T-helper 2 cell (primary cell): ENCODE measurements at places on chromosomes 12 and 14.

DNA sequence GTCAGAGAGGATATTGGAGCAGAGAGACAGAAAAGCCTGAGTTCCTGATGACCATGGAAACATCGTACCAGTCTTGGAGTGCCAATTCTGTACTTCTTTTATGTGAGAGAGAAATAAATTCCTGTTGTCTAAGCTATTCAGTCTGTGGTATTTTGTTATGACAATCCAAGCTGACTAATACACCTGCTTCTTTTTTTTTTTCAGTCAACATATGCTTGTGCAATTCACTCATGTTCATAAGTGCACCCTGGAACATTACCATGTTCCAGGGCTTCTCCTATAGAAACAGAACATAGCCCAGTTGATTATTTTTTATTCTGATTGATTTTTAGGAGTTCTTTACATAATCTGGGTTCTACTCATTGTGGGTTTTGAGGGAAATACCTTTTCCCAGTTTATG is 1.7 kb upstream of the CHPT1 start:
- DNase-seq = no peak

- DNase-seq = no peak
Observed at GRCh38 chr12:53118751-53119300, 15.5 kb downstream of the SOAT2 start.

DNA sequence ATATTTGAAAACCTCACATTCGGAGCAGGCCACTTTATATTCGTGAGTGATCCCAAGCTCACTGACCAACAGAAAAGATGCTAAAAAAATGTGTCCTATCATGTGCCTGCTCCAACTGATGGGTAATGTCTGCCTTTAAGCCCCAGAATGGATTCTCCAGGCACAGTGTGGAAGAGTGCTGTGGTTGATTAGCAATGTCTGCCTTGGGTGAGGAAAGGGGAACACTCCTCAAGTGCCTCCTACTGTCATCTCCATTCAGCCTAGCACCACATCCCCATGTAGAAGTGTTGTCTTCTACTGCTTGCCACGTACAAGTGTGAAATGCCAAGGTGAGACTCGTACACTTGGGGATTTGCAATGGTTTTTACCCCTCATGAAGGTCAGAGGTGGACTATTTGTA is 199.3 kb downstream of the SLC41A2 start:
- no peak for DNase-seq

DNA sequence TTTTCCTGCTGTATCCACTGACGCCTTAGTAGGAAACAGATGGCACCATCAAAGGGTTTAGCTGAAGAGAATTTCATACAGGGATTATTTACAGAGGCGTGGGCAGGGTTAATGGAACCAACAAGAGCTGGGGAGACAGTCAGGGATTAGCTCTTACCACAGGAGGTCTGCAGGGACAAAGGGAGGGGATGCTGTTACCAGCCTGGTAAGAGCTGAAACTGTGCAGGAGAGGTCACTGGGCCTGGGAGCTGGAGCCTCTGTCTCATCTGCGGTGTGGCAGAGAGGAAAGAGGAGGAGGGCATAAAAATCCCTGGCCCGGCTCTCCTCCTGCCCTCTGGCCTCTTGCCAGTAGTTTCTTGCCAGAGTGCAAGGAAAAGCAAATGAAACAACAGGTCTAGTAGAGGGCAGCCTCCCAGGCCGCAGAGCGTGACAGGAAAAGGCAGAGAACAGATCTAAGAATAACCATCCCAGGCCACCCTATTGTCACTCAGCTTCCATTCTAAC is 18.9 kb upstream of the POC1B start:
- no peak for DNase-seq

- DNase-seq = peak; percentile 29
Observed at GRCh38 chr14:35742032-35742371, 67.1 kb downstream of the RALGAPA1 start.

GRCh38 chr14:32450919-32451675 is 122.0 kb downstream of the AKAP6 start:
- DNase-seq = no peak

DNA sequence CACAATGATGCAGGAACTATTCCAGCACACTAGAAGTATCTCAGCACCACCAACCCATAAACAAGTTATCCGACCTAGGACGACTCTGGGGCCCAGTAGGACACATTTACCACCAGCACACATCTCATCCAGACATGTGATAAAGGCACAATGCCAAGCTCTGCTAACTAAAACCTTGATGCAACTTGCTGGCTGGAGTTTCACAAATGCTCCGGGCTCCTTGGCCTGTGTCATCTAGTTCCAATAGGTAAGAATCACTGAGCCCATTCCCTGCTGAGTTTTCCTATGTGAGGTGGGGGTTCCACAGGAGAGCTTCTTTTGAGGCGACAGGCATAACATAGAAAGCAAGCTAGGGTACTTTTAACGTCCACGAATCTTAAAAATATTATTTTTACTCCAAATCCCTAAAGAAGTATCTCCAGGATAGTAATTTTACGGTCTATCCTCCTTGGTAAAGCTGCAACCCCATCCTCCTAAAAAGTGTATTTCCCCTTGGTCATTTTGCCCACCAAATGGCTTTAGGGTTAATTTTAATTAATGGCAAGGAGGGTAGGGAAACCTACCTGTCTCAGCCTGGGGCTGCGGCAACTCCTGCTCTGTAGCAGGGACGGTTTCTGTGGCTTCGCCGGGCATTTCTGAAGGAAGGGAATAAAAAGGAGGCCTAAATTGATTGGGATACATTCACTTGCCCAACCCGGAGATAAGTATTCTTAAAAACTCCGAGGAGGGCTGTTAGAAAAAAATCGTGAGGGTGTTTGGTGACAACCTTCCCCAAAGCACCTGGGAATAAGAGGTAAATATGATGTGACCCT is 1.0 kb downstream of the NACA start:
- no peak for DNase-seq
